Panc1 (cell line): ENCODE measurements at places on chromosomes 3 and 15.

DNA sequence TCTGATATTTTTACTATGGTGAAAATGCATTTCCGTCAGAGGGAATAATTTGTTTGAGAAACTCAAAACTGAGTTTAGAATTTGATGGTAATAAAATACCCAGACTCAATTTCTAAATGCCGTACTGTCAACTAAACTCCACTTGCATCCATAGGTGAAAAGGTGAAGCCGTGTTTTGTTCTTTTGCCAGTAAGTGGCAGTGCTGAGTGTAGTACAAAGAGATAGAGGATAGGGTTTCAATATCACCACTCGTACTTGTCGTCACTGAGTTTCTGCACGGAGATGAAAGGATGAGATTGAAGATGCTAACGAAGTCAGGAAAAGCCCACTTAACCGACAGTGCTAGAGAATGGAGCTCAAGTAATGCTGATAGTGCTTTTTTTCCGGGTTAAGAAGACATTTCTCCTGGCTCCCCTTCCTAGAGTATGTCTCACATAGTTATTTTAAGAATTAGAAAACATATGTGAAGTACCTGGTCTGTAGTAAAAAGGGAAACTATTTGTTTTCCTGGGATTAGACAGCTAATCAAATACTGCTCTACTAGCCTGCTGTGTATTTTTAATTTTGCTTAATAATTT is 345.1 kb downstream of the IL5RA start:
- DNase-seq, result no peak

DNA sequence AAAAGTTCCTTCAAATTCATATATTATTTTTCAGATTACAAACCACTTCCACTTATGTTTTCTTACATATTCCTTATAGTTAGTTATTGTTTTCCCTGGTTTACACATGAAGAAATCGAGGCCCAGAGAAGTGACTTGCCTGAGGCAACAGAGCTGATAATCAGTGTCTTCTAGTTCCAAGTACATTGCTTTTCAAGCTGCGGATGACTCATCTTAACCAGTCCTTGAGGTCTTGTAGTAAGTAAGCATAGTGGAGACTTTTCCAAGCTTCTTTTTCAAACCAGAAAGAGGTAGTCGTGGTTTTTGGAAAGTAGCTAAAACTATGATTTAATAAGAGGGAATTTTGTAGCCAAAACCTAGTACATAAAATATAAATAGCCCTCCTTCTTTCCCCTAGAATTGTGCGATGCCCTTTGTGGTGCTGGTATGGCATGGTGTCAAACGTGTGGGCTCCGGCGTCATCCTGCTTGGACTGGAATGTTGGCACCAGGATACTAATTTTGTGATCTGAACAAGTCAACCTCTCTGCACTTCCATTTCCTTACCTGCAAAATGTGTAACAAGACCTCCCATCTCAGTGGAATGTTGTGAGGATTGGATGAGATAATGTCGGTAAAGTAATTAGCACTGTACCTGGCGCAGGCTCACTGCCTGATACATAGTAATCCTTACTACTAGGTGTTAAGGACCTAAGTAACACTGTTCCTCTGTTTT is 19.0 kb upstream of the DLG1 start:
- no peak for DNase-seq

GRCh38 chr3:96931119-96931862 is 116.9 kb downstream of the EPHA6 start:
- DNase-seq, result no peak

DNA sequence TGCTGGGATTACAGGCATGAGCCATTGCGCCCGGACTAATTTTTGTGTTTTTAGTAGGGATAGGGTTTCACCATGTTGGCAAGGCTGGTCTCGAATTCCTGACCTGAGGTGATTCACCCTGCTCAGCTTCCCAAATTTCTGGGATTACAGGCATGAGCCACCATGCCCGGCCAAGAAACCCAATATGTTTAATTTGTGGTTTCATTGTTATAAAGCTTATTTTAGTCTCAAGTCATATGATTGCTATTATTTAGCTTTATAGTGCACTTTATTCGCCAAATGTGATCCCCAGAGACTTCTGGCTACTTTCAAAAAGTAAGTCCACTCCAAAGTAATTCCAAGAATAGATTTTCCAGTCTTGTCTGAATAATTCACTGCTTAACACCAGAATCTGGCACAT is 19.3 kb upstream of the SLC4A7 start:
- DNase-seq, result no peak

DNA sequence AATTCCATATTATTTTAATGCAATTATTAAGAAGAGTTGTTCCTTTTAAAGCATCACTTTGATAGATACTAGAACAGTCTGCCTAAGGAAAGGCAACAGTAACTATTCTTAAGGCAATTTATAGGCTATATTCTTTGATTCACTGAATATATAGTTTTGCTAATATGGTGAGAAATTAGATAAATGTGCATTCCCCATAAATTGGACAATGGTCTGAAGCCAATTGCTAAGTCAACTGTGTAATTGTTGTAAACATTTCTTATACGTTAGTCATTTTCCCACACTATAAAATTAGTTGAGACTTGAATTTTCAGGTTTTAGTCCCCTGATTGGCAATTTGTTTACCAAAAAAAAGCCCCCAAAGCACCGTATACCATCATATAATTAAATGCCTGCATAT is 263.0 kb upstream of the NECTIN3 start:
- no peak for DNase-seq

- no peak for DNase-seq
These were observed 905 bp upstream of the SLC24A1 start for GRCh38 chr15:65620833-65621232.

DNA sequence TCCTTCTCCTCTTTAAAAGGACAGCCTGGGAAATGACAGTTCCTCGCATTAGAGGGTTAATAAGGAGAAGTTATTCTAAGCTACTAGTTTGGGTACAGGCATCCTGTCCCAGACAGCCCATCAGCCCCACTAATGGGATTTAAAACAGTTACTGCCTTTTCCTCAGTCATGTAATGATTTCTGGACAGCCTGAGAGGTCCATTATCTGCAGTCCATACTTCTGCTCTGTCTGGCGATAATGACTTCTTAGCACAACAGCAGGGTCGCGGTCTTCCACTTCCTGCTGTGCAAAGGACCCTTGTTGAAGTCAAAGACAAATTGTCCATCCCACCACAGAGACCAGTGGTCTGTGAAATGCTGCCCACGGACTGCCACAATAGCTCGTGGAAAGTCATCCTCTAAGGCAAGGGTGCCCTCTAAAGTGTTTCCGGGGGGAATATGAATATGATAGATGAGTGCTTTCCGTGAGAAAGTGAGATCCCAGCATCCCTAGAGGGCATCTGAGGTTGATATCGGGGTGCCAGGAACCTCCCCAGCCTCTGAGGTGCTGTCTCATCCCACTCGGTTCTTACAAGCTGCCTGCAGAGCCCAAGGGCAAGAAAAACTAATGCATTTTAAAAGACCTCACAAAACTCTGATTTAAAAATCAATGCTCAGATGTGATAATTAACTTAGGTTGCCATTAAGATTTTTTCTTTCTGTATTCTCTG is 100.7 kb downstream of the SHOX2 start:
- no peak for DNase-seq

GRCh38 chr3:126442094-126442855 is 33.4 kb downstream of the ZXDC start:
- DNase-seq, result no peak

DNA sequence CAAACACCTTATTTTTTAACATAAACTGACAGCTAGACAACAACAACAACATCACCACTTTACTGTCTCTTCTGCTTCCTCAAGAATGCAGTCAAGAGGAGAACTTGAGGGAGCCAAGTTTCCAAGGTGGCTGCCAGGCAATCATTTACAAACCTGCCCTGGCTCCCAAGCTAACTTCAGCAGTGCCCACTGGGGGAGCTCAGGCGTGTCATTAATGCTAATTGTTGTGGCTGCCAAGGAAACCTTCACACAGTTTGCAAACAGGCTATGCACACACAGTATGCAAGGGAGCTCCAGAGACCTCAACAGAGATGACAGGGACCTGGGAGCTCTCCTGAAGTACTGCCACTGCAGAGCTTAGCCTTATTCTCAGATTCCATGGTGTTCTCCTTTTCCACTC is 2.1 kb downstream of the DZIP1L start:
- DNase-seq, result no peak

GRCh38 chr3:1469687-1470086 is 376.9 kb downstream of the CNTN6 start:
- no peak for DNase-seq

DNA sequence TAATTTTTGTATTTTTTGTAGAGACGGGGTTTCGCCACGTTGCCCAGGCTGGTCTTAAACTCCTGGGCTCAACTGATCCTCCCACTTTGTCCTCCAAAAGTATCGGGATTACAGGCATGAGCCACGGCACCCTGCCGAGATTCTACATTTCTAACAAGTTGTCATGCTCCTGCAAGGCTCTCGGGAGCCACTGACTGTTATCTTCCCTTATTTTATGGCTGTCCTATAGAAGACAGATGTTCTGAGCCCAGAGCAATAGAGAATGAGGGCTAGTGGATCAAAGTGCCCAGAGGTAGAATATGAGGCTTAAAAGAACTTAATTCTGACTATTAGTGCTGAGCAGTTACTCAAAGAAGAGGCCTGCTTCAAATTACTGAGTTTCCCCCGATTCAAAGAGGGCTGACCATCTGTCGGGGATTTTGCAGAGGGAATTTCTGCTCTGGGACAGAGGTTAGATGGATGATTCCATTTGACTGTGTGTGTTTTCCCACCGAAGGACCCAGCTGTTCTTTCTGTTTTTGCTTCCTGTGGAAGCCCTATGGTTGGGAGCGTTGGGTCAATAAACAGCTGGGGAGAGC is 39.5 kb downstream of the ITPR1 start:
- no peak for DNase-seq

- DNase-seq, result no peak
These were observed 6.9 kb downstream of the MUC13 start for GRCh38 chr3:124927574-124928045.

DNA sequence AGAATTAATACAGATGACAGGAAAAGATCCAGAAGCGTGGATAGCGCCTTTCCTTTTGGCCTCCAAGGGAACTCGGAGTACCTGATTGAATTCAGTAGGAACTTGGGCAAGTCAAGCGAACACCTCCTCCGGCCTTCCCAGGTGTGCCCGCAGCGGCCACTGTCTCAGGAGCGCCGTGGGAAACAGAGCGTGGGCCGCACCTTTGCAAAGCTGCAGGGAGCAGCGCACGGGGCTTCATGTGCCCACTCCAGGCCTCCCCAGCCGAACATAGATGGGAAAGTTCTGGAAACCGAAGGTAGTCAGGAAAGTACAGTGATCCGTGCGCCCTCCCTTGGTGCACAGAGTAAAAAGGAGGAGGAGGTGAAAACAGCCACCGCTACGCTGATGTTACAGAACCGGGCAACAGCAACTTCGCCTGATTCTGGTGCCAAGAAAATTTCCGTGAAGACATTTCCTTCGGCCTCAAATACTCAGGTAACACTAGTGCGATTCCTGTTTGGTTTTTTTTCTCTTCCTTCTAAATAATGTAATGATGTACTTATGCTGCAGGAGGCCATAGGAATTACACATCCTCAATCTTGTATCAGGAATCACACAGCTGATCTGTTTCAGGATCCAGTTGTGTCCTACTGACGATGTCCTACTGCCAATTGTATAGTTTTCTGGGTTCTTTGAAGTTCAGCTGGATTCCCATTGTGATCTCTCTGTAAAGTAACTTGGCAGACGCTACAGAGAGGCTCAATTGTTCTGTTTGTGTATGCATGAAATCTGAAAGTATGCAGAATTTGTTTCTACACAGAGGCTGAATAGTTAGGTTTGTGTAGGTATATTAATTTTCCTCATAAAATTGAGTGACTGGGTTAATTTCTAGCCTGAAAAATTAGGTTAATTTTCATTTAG is 63.1 kb downstream of the CGNL1 start:
- no peak for DNase-seq

DNA sequence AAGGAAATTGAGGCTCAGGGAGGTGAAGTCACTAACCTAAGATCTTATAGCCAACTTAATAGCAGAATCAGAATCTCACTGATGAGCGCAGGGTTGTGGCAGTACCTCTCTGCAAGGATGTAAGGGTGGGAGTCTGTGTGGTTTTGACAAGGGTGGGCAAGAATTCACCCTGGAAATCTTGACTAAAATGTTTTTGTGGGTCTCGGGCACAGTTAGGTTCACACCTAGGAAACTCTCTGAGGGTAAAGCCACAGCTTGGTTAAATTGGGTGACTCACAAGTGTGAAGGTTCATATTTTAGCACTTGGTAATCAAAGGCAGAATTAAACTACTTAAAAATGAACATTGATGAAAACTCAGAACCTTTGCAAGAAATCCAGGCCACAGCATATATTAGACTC is 178.2 kb upstream of the EOMES start:
- DNase-seq, result no peak

GRCh38 chr15:88246666-88247446 is 9.7 kb downstream of the NTRK3 start:
- peak; percentile 39 for DNase-seq

DNA sequence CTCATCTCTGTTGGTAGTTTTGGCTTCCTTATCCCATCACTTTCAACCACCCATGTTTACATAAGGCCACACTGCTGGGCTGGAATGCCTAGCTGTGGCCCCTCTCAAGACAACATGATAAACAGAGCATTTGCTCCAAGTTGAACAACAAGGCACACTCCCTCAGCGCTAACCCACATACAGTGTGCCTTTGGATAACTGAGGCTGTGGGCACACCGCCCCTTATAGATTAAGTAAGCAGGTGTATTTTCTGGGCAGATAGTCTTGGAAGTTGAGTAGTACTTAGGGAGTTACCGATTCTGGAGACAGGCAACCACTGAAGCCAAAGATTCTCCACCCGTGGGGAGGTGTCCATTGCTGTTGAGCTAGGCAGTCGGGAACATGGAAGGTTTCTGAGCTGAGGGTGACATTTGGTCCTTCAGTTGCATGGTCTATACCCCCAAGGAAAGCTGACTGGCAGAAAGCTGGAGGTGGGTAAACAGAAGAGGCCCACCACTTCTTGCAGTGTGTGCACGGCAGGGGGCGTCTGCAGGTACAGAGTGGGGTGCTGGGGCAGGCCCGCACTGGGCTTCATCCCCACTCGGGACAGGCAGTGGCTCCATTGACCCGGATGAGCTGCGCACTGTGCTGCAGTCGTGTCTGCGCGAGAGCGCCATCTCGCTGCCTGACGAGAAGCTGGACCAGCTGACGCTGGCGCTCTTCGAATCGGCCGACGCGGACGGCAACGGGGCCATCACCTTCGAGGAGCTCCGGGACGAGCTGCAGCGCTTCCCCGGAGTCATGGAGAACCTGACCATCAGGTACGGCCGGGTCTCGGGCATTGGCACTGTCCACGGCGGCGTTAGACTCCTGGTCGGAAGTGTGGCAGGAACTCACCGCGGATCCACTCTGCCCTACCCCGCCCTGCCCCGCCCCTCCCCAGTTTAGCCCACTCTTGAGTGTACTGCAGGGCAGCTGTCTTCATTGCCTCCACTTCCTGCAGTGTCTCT is 16.8 kb downstream of the NOX5 start:
- DNase-seq, result no peak

- no peak for DNase-seq
These were observed 43.7 kb upstream of the PRICKLE2 start for GRCh38 chr3:64268926-64269325.

GRCh38 chr3:139653582-139653981 is 24.2 kb downstream of the NMNAT3 start:
- DNase-seq, result no peak

DNA sequence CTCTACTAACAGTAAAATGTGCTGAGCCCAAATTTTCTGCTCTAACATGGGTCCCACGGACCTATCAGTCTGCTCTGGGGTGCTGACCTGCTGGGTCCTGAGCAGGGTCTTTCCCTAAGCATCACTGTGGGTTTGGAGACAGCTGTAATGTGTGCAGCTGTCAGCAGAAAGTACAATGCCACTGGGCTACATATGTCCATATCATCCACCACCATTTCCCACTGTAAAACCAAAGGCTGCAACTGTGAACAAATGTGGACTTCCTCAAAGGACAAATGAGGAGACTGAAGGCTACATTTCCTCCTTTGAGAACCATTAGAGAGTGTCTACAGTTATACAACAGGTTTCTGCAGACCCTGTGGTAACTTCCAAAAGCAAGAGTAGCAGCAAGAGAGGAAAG is 33.8 kb upstream of the IP6K2 start:
- DNase-seq, result no peak
